Dorsolateral prefrontal cortex (tissue), 122 donors: ENCODE measurements at places on chromosomes 11 and 22. TPM values are rescaled to one million over a fixed set of nuclear protein-coding genes. Genes with fewer than 3 reads are reported as not detected.

The PGA4 gene
- not detected for total RNA-seq

The SOX6 gene
- total RNA-seq = 48.3 TPM

The FOLH1 gene
- total RNA-seq = 30.8 TPM

The NFAM1 gene
- total RNA-seq = 2.3 TPM

The ALDH3B2 gene
- not detected for total RNA-seq

The MS4A8 gene
- not detected for total RNA-seq

The OR4S1 gene
- total RNA-seq = not detected

The P2RX3 gene
- total RNA-seq = not detected

The FJX1 gene
- total RNA-seq = 13.2 TPM

The FUT4 gene
- total RNA-seq = 3.6 TPM

The C11orf91 gene
- 1.1 TPM for total RNA-seq

The SLC17A6 gene
- total RNA-seq = 9.8 TPM

The APLNR gene
- total RNA-seq = 79.3 TPM

The TRPM5 gene
- total RNA-seq = not detected

The NAALADL1 gene
- total RNA-seq = 0.96 TPM

The PHLDB1 gene
- 229 TPM for total RNA-seq

The TNNI2 gene
- total RNA-seq = not detected

The SERPIND1 gene
- 0.69 TPM for total RNA-seq

The TMEM191B gene
- 10.5 TPM for total RNA-seq

The OR52I2 gene
- total RNA-seq = not detected

The GGTLC3 gene
- total RNA-seq = not detected

The OR52I1 gene
- total RNA-seq = not detected

The SEPTIN3 gene
- 224 TPM for total RNA-seq

The FXYD6 gene
- 314 TPM for total RNA-seq

The C11orf42 gene
- not detected for total RNA-seq

The PRG3 gene
- not detected for total RNA-seq
